ENCODE measurements at places on chromosomes 2 and 18.

DNA sequence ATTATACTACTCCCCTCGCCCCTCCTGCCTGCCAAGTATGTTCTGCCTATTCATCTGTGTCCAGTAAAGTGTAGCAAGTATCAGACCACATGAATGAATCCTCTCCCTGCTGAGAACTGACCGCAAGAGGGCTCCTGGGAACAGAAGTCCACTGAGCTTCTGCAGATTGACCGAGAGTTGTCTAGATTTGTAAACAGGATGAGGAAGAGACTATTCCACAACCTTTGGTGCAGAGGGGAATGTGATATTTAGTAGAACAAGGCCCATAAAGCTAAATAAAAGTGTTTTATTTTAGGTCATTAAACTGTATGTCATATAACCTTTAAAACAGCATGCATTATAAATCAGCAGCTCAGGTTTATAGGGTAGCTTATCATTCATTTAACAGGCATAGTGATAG, 377.0 kb downstream of the DCC start:
- peak; percentile 13 for DNase-seq

DNA sequence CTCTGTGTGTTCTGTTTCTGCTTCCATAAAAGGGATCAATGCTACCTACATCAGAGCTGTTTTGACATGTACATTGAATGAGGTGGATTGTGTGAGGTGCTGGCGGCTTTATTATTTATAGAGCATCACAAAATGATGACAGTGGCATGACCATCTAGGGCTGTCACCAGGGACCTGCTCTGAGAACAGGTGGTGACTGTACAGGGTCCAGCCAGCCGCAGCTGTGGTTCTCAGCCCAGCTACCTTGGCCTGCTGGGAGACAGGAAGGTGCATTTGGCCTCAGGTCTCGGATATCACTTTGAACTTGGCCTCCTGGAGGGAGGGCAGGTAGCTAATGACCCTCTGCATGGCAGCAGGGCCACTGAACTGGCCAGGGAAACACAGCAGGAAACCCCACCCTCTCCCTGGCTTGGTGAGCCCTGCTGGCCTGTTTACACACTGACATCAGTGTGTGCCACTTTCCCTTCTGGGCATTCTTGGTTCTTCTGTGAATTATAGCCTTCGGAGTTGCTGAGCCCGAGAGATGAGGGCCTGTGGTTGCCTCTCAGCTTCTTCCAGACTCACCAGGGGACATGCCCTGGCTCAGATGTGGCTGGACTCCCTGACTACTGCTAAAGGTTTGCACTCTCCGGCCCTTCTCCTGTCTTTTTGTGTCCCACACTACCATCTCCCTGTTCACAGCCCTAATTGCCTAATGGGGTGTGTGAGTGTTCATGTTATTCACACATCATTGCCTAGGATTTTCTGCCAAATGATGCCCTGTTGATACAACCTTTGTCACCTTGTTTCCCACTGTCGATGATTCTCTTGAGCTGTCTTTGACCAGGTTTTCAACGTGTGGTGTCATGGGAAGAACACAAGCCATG, 109.2 kb upstream of the RAB12 start:
- DNase-seq: no peak

DNA sequence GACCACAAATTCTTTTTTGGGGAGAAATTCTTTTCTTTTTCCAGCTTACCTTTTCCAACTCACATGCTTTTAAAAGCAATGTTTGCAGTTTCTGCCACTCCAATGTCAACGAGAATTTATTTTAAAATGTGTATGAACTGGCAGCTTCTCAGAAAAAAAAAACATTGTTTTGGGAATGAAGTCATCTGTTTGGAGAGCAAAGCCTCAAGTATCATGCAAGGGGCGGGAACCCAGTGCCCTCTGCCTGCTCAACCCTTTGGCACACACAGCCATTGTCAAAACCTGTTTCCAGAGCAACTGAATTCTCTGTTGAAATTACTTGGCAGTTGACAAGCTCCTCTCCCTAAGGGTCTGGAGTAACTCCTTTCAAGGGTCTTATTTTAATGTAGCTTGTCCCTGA, 128.5 kb downstream of the QPCT start:
- DNase-seq: no peak

- no peak for DNase-seq
Measured at GRCh38 chr18:70181015-70181414, 24.5 kb downstream of the RTTN start.

GRCh38 chr2:31189141-31189540, 28.2 kb downstream of the CAPN14 start:
- DNase-seq: no peak

- no peak for DNase-seq
Measured at GRCh38 chr2:230205034-230205433, 14.8 kb downstream of the SP110 start.

GRCh38 chr2:43270930-43271615, 44.7 kb upstream of the ZFP36L2 start:
- DNase-seq: no peak

DNA sequence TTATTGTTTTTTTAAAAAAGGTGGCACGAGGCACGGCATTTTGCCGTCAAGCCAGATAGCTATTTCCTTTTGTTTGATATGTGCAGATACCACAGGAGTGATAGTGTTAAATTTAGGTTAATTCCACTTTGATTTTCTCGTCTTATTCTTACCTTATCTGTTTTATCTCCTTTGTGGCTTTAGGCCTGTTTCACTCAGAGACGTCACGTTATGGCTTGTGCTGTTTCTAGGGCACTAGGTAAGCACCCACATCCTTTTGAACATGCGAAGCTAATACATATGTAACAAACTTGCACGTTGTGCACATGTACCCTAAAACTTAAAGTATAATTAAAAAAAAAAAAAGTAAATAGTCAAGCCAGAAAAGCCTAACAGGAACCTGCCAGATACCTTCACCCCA, 57.8 kb downstream of the C18orf63 start:
- DNase-seq: no peak

GRCh38 chr2:237629188-237629534, 1.8 kb downstream of the LRRFIP1 start:
- no peak for DNase-seq

DNA sequence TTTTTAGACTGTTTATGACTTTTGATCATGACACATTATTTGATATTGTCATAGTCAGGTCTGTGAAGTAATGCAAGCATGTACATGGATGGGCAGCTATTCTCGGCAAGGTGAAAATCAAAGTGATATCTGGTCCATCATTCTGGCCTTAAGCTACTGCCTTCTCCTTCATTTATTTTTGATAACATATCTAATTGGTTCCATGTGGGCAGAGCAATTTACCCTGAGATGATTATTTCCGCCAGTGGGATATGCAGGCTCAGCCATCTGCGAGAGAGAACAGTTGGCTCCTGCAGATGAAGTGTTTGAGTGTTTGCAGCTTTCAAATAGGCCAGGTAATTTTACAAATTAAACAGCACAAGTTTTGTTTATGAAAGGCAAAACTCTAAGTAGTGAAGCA, 116.4 kb downstream of the LYPD6 start:
- DNase-seq: no peak

DNA sequence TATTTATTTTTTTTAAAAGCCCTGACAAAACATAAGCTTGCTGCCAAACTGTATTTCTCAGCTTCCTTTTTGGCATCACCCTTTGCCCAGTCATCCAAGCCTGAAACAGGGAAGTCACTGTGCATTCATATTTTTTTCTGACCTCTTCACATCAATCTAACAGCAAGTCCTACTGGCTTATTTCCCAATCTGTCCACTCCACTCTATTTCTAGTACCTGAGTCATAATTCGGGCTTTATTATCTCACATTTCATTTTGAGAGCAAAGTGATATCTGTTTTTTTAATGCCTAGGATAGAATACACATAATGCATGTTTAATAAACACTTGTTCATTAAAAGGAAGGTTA, 5.1 kb downstream of the HNMT start:
- no peak for DNase-seq

GRCh38 chr18:54119524-54120019, 104.9 kb downstream of the MBD2 start:
- DNase-seq: peak; percentile 23

DNA sequence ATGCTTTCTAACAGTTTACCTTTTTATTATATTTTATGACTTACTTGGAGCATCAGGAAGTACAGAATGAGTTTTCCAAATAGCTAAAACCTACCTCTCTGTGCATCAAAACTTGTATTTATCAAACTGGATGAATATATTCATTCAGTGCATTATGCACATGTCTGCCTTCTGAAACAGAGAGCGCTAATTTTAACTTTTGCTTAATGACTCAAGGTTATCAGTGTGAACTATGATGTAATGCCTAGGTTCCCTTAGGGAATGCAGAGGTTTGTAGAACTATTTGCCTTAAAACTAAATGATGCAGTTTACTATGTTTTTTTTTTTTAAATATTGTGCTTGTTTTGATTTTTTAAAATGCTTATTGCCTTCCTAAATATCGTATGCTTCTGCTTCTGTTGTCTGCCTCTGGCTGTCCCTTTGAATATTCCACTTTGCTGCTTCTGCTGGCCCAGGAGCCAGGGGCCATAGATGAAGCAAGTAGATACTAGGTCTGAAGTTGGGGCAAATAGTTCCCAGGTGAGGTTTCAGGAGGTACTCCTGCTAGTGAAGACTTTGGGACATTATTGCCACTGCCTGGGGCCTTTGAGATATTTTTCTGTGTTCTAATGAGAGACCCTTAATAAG, 16.5 kb downstream of the TMEM178A start:
- no peak for DNase-seq

GRCh38 chr2:95032868-95033603, 7.5 kb downstream of the MAL start:
- DNase-seq: no peak
